H1 (cell line): ENCODE measurements at places on chromosomes 3 and 15.
A peak's percentile ranks its signal among the peaks of the same experiment; 100 is the strongest.

DNA sequence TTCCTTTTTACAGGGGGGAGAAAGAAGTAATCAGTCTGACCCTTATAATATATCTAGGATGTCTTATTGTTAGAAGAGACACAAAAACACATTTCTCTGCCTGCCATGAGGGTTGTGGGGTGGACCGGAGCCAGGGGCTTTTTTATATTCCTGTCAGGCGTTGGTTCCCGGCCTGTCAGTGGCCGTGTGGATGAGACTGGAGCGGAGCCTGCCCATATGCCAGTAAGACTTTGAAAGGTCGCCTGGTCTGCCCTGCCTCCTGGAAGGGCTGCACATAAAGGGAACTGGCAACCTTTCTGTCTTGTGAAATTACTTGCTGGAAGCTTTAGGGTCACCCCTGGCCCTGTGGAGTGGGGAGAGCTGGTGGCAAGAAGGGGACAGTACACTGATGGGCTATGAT is 34.7 kb downstream of the MAP3K13 start:
- no peak for DNase-seq

DNA sequence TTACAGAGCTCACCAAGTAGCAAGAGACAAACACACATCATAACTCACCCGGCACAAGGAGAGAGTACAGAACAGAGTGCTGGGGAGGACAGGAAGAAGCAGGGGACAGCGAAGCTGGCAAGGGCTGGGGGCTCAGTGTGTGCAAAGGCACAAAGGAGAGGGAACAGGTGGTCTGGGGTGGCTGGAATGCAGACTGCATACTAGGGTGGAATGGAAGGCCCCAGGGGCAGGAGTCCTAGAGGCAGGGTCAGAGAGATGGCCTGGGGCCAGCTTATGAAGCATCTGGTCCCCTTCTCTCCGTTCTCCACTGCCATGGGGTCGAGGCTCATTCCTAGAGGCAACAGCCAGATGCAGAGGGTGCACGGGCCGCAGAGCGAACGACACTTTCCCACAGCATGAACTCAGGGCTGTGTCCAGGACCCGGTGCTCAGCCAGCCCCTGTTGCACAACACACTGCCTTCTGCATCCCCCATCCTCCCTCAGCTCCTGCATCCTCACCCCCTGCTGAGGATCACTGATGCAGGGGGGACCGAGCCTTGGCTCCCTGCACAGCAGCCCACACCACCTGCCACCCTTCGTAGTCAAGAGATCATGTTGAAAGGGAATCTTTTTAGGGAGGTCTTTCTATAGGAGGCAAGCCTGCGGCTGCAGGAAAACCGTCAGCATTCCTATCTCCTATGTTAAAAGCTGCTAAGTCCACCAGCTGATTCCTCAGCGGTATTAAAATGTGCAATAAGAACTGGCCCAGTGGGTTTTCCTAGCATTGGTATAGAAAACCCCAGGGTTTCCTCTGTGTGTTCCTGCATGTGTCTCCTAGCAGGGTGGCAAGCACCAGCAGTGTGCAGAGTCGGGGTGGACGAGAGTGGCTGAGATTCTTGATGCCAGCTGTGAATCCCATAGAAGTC is 293.5 kb downstream of the UACA start:
- no peak for DNase-seq

DNA sequence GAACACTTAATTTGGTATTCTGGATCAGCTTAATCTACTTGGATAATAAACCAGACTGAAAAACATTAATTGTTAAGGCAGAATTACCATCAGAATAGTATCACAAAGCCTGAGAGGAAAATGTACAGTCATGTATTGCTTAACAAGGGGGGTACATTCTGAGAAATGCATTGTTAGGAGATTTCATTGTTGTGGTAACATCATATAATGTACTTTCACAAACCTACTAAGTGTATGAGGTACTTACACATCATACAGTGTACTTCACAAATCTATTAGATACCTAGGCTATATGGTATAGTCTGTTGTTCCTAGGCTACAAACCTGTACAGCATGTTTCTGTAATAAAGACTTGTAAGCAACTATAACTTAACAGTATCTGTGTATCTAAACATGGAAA is 68.2 kb downstream of the NBEAL2 start:
- no peak for DNase-seq

- DNase-seq, result no peak
Measured at GRCh38 chr3:69791919-69792399, 52.7 kb downstream of the MITF start.

DNA sequence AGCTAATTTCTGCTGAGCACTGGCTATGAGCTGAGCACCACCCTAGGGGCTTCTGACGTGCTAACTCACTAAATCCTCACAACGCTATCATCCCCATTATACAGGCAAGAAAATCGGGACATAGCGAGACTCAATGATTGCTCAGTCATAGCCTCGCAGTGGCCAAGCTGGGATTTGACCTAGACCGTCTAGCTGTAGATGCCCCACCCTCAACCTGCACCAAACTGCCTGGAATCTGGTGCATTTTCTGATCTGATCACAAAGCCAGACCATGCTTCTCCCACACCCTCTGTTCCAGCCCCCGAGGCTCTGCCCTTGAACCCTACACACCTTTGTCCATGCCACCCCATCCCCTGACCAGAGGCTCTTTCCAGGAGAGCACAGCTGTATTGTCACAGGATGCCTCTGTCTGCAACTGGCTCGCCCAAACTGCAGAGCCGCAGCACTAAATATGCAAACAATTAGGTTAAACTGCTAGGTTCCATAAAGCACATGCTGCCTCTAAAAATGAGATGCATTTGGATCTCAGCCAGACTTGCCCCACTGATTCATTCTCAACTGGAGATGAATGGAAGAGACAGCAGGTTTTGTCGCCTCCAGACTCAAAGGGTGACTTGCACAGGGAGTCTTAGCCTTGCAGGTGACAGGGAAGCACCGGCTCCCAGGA is 95.2 kb downstream of the NUP210 start:
- DNase-seq, result no peak

- no peak for DNase-seq
Measured at GRCh38 chr15:33159726-33160453, 34.6 kb downstream of the FMN1 start.

GRCh38 chr3:150264561-150265279 is 143.4 kb upstream of the TSC22D2 start:
- no peak for DNase-seq

GRCh38 chr3:22401499-22401898 is 650.5 kb upstream of the ZNF385D start:
- no peak for DNase-seq

DNA sequence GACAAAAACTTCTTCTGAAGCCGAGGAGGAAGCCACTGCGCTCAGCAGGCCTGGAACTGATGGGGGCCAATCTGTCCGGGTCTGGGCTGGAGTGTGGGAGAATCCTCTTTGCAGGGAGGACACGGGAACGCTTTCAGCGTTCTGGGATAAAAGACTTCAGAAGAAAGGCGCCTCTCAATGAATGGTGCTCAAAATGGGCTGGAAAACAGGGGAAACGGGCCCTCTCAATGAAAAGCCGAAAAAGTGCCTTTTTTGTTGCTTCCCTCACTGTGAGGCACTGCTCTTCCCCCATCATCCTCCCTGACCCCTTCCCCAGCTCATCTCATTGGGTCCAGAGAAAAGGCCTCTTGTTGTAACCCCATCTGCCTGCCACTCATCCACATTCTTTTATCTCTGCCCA is 119.5 kb upstream of the LRIG1 start:
- no peak for DNase-seq

DNA sequence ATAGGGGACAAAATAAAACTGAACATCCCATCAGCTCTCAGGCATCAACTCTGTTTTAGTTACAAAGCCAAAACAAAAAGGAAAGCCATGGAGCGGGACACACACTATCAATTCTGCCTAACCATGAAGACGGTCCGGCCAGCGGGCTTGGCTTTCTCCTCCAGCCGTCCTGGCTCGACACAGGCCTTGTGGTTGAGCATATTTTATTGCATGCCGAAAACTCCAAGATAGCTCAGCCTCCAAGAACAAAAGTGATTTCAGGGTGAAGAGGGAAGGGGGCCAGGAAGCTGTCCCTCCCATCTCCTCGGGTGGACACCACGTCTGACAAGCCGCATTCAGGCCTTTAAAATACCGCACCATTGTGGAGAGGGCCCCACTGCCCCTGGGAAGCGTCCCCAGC is 31.2 kb downstream of the WNT5A start:
- DNase-seq, result no peak

DNA sequence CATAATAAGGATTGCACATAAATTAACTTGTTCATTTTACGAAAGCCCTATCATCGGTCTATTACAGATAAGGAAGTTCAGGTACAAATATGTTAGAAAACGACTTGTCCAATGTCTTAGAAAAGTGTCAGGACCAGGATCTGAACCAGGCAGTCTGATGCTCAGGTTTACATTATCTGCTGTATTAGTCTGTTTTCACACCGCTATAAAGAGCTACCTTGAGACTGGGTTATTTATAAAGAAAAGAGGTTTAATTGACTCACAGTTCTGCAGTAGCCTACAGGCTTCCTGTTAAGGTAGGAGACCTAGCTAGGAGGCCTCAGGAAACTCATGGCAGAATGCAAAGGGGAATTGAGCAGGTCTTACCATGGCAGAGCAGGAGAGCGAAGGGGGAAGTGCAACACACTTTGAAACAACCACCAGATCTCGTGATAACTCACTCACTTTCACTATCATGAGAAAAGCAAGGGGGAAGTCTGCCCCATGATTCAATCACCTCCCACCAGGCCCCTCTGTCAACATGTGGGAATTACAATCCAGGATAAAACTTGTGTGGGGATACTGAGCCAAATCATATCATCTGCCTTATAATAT is 45.8 kb upstream of the GOLIM4 start:
- DNase-seq, result no peak

- no peak for DNase-seq
Measured at GRCh38 chr3:171005648-171006047, 20.9 kb downstream of the SLC2A2 start.

GRCh38 chr3:192296845-192297244 is 430.5 kb downstream of the FGF12 start:
- no peak for DNase-seq

- DNase-seq, result no peak
Measured at GRCh38 chr15:72836676-72837330, 53.2 kb upstream of the ADPGK start.

DNA sequence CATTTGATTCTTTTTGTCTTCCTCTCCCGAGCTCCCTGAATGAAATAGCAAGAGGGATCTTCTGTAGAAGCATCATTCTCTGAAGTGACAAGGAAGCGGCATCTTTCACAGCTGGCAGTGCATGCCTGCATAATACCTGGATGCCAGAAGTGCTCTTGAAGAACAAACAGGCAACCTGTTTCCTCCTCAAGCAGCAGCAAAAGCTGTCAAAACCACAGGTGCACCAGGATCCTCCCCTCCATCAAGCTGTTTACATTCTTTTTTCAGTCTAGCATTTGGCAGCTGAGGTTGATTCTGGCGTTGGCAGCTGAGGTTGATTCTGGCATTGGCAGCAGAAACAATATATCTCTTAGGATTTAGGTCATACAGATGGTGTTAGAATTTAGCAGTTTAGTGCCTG is 979.0 kb downstream of the TUSC7 start:
- no peak for DNase-seq

DNA sequence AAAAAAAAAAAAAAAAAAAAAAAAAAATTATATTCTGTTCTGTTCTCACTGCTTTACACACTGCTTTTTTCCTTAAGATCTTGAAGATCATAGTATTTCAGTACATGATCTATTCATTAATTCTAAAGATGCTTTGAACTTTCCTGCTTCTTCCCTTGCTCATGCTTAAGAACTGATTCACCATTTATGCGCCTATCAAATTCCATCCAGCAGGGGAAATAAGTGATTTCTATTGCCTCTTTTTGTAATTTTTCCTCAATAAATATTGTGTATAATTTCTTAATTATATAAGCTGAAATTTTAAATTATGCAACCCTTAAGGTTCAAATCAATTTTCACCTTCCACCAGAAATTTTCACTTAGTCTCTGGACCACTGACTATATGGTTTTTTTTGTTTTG is 10.6 kb downstream of the DENND6A start:
- no peak for DNase-seq

GRCh38 chr15:26771578-26772153 is 1.2 kb downstream of the GABRB3 start:
- DNase-seq, result peak; percentile 93

- no peak for DNase-seq
Measured at GRCh38 chr3:18127859-18128681, 297.1 kb downstream of the SATB1 start.

- DNase-seq, result no peak
Measured at GRCh38 chr15:31387092-31387478, 60.5 kb downstream of the KLF13 start.

- DNase-seq, result no peak
Measured at GRCh38 chr3:62168356-62168755, 205.0 kb downstream of the FEZF2 start.

- DNase-seq, result no peak
Measured at GRCh38 chr15:87209891-87210689, 1046.4 kb downstream of the NTRK3 start.

DNA sequence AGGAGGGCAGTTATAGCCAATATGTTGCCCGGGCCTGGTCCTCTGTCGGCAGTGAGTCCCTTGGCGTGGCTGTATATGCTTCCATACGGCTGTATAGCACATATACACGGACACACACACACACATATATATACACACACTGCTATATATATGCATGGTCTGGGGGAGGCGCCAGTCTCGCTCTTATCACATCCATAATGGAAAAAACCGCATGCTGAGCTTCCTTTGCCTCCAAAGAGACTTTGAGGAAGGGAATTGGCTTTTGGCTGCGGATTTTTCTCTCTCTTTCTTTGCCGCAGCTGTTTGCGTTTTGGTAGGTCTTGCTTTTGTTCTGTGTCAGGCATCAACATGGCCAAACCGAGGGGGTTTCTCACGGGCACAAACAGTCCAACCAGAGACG is 11.3 kb upstream of the TMEM115 start:
- no peak for DNase-seq

DNA sequence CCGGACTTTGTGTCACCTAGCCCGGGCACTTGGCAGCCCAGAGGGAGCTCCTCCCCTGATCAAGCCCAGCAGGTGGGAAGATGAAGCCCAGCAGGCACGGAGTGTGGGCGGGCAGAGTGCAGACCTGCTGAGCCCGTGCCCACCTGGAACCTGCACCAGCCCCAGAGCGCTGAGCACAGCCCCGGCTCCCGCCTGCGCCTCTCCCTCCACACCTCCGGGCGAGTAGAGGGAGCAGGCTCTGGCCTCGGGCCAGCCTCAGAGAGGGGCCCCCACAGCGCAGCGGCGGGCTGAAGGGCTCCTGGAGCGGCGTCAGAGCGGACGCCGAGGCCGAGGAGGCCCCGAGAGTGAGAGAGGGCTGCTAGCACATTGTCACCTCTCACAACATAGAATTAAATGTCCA is 257.7 kb downstream of the VGLL3 start:
- DNase-seq, result no peak

DNA sequence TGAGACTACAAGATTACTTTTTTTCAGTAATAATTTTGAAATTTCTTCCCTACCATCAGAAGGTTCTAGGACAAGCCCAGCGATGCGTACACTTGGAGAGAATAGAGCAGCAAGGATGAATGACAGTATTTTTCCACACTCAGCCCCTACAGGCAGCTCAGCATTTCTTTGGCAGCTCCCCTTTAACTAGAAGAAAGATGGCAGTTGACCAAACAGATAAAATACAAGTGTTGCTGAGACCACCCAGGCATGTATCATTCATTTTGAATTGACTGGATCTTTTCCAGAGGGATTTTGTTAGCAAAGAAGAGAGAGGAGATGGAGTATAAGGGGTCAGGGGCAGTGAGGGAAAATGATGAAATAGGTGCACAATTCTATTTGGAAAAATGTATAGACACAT is 761.3 kb downstream of the AGBL1 start:
- DNase-seq, result no peak
